Heart left ventricle (tissue), 16 donors: ENCODE measurements at places on chromosomes 4 and X. TPM values are rescaled to one million over a fixed set of nuclear protein-coding genes. Genes with fewer than 3 reads are reported as not detected.
A peak's percentile ranks its signal among the peaks of the same experiment; 100 is the strongest.

GRCh38 chr4:5708449-5709206 lies at the start of gene EVC2:
EVC2 (minus strand) TSS chr4:5708559; CDS start chr4:5708513, 46 bp downstream.
- peaks cover 13% of the 10 kb centered on the region for H3K27me3 ChIP-seq
- H3K4me3 ChIP-seq = peak within 1 kb of the TSS; percentile 67
- peak; percentile 79 for DNase-seq
- no peaks in the 10 kb centered on the region for H3K36me3 ChIP-seq
- H3K27ac ChIP-seq = peak within 1 kb of the TSS; percentile 67

CD99L2 gene
- total RNA-seq = 72.8 TPM

C1QTNF7 gene
- total RNA-seq = 1.7 TPM

GRCh38 chr4:1234309-1234695 lies 14.6 kb downstream of the CTBP1 start:
- no peaks in the 10 kb centered on the region for H3K4me1 ChIP-seq
- no peaks in the 10 kb centered on the region for H3K27me3 ChIP-seq
- DNase-seq = no peak
- H3K27ac ChIP-seq = peak overlapping the region; percentile 24
- peaks cover 63% of the 10 kb centered on the region for H3K36me3 ChIP-seq

MUC7 gene
- not detected for total RNA-seq

- no peak overlapping the region for H3K27ac ChIP-seq
- no peaks in the 10 kb centered on the region for H3K36me3 ChIP-seq
- no peaks in the 10 kb centered on the region for H3K27me3 ChIP-seq
- H3K4me1 ChIP-seq = no peaks in the 10 kb centered on the region
- no peak overlapping the region for H3K4me3 ChIP-seq
These were observed 52.2 kb downstream of the HTT-AS start for GRCh38 chr4:3022112-3022511.

TCEAL2 gene
- not detected for total RNA-seq

SPANXC gene
- not detected for total RNA-seq

DNA sequence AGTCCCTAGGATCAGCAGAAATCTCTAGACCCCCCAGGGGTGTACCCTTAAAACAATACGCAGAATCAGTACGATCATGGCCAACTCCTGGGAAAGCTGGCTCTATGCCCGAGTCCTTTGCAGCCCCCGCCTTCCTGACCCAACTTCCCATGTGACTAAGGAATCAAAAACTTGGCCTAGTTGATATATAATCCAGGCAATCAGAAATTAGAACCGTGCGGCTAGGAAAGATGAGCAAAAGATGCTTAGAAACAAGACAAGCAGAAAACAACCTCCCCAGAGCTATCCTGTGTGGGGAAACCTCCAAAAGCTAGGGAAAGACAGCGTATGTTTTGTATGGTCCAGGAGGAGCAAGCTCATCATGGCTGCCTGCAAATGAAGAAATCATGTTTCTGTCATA lies 110.0 kb downstream of the PPARGC1A start:
- H3K4me1 ChIP-seq = no peaks in the 10 kb centered on the region
- H3K27ac ChIP-seq = no peak overlapping the region
- no peaks in the 10 kb centered on the region for H3K36me3 ChIP-seq
- H3K27me3 ChIP-seq = no peaks in the 10 kb centered on the region
- no peak overlapping the region for H3K4me3 ChIP-seq
- DNase-seq = no peak

GRCh38 chr4:73070074-73070390 lies 516 bp upstream of the COX18 start:
- H3K27ac ChIP-seq = peak overlapping the region; percentile 93
- H3K36me3 ChIP-seq = peaks cover 29% of the 10 kb centered on the region
- peak overlapping the region; percentile 84 for H3K4me3 ChIP-seq
- no peaks in the 10 kb centered on the region for H3K27me3 ChIP-seq

GRCh38 chr4:79759793-79760192 lies 313.2 kb downstream of the ANTXR2 start:
- no peak for DNase-seq
- H3K27me3 ChIP-seq = no peaks in the 10 kb centered on the region
- no peaks in the 10 kb centered on the region for H3K36me3 ChIP-seq
- no peak overlapping the region for H3K27ac ChIP-seq
- no peaks in the 10 kb centered on the region for H3K4me1 ChIP-seq
- H3K4me3 ChIP-seq = no peak overlapping the region
